ENCODE measurements at places on chromosomes 5 and 9.

- no peak for DNase-seq
Observed at GRCh38 chr9:124594673-124595072, 87.5 kb upstream of the NR5A1 start.

- DNase-seq = no peak
Observed at GRCh38 chr5:95821110-95822021, 1.2 kb downstream of the GLRX start.

GRCh38 chr9:13487498-13487897 is 208.0 kb upstream of the MPDZ start:
- no peak for DNase-seq

- DNase-seq = no peak
Observed at GRCh38 chr5:143142596-143143435, 260.7 kb downstream of the NR3C1 start.

DNA sequence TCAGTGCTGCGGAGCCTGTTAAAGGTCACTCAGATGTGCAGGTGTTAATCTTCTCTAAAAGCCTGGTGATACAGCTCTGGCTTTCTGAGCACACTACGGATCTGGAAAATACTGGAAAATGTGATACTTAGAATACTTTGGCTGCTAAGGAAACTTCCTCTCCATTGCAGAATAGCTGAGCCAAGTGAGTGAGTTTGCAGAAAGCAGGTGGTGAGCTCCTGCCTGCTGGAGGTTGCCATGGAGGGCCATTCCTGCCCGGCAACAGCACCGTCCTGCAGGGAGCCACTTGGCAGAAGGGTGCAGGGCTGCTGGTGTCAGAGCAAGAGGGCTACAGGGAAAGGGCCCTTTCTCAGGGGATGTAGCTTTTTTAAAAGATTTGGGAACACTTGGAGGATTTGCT is 40.7 kb downstream of the SECISBP2 start:
- DNase-seq = peak; percentile 61

DNA sequence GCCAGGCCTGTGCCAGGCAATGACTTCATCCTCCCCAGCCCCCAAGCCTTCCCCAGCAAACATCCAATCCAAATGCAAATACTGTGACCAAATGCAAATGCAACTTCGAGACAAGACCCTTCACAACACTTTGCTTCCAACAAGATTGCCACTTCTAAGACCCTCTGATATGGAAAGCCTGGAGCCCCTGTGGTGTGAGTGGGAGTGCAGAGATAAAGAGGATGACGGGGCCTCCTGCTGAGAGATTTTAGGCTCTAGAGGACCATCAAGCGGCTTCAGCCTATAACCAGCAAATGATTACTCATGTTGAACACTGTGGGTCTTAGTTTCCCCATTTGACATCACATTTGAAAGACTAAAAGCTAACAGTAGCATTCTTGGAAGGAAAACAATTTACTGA is 46.6 kb upstream of the GABRP start:
- DNase-seq = no peak

- no peak for DNase-seq
Observed at GRCh38 chr9:8599937-8600336, 800.4 kb upstream of the DMAC1 start.

- no peak for DNase-seq
Observed at GRCh38 chr5:143216211-143216610, 187.3 kb downstream of the NR3C1 start.

DNA sequence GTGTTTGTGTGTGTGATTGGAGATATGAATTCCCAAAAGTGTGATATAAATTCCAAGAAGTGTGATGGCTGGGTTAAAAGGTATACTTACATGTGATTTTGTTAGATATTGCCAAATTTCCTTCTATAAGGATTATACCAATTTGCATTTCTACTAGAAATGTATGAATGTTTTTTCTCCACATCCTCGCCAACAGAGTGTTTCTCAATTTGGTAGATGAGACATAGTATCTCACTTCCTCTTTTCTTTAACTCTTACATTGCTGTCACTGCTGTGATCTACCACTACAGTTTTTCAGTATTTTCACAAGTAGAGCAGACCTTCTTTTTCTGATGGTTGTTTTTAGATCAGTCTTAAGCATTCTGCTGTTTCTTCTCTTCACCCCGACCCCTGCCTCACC is 111.3 kb downstream of the FER start:
- DNase-seq = no peak

GRCh38 chr5:113221294-113222176 is 213.3 kb downstream of the TSSK1B start:
- no peak for DNase-seq

DNA sequence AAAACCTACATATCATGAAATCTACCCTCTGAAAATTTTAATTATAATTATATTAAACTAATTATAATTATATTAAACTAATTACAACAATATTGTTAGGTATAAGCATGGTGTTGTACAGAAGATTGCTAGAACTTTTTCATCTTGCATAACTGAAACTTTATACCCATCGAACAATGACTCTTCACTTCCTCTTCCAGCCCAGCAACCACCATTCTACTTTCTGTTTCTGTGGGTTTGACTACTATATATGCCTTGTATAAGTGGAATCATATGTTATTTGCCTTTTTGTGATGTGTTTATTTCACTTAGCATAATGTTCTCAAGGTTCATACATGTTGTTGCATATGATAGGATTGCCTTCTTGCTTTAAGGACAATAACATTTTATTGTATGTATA is 274.2 kb upstream of the CCNH start:
- DNase-seq = no peak

DNA sequence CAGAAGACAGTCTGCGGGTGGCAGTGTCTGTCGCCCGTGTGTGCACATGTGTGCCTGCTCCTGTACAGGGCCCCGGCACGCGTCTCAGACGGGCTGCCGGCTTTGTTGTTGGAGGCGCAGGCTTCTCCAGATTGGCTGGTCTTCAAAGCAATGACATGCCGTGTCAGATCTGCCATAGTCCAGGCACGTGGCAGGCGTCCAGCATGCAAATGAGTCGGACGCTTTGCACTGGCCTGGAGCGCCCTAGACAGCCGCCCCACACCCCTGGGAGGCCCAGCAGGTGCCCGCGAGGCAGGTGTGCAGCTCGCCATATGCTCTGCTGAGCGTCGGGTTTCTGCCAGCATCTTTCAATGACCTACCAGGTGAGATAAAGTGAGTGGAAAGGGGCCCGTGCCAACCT is 71.5 kb downstream of the GADD45G start:
- peak; percentile 94 for DNase-seq

DNA sequence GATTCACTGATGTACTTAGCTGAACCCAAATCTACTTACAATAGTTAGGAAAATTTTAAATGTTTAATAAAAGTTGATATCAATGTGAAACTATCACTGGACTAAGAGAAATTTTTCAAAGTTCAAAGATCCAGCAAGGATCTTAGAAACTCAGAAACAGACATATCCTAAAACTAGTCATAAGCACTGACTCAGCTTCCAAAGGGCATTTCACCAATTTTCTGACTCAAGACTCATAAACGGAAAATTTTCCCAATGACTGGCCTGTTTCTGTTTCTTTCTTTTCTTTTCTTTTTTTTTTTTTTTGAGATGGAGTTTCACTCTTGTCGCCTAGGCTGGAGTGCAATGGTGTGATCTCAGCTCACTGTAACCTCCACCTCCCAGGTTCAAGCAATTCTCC is 66.6 kb downstream of the CDC14B start:
- no peak for DNase-seq

- no peak for DNase-seq
Observed at GRCh38 chr9:121721058-121721350, 69.6 kb downstream of the DAB2IP start.

Measured in NCI-H2029 treated with DMSO at 0.1 percent for 48 hours (cell line).